A673 (cell line): ENCODE measurements at places on chromosomes 5 and 9.

- H3K36me3 ChIP-seq: no peaks in the 10 kb centered on the region
- no peaks in the 10 kb centered on the region for H3K4me1 ChIP-seq
- H3K27me3 ChIP-seq: peaks cover 42% of the 10 kb centered on the region
- no peak overlapping the region for H3K27ac ChIP-seq
- no peak for DNase-seq
These were observed 50.8 kb downstream of the PBX3 start for GRCh38 chr9:125797930-125798329.

- H3K4me1 ChIP-seq: no peaks in the 10 kb centered on the region
- no peak overlapping the region for H3K27ac ChIP-seq
- no peaks in the 10 kb centered on the region for H3K36me3 ChIP-seq
- H3K27me3 ChIP-seq: no peaks in the 10 kb centered on the region
- no peak overlapping the region for H3K4me3 ChIP-seq
- DNase-seq: no peak
These were observed 120.5 kb upstream of the BOD1 start for GRCh38 chr5:173736923-173737412.

GRCh38 chr5:134005417-134006061 lies 764 bp upstream of the VDAC1 start:
- H3K36me3 ChIP-seq: peaks cover 13% of the 10 kb centered on the region
- no peak for DNase-seq
- H3K27ac ChIP-seq: peak overlapping the region; percentile 98

GRCh38 chr9:136980669-136981478 lies 1.9 kb upstream of the LCNL1 start:
- DNase-seq: no peak
- no peaks in the 10 kb centered on the region for H3K27me3 ChIP-seq
- H3K4me3 ChIP-seq: no peak overlapping the region
- no peaks in the 10 kb centered on the region for H3K4me1 ChIP-seq
- H3K27ac ChIP-seq: no peak overlapping the region

- no peaks in the 10 kb centered on the region for H3K27me3 ChIP-seq
- H3K4me3 ChIP-seq: no peak overlapping the region
- no peak for DNase-seq
- H3K4me1 ChIP-seq: peaks cover 28% of the 10 kb centered on the region
These were observed 102.0 kb downstream of the LPAR1 start for GRCh38 chr9:110936237-110936636.

DNA sequence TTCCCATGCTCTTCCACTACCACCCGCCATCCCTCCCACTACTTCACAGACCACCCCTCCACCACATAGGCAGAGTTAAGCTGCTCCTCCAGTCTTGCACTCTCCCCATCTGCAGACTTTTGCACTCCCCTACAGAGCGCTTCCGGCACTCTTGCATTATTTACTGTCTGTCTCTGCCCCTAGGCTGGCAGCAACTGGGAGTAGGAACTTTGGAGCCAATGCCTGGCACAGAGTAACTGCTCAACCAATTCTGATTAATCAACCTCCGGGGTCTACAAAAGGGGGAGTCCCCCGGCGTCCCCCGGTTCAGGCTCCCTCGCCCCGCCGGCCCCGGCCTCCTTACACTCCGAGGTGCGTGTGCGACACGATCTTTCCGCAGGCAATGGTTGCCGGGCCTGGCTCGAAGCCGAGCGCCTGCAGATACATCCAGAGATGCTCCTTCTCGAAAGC lies 498 bp downstream of the HAUS6 start:
- H3K4me3 ChIP-seq: peak overlapping the region; percentile 72
- no peaks in the 10 kb centered on the region for H3K4me1 ChIP-seq
- peak; percentile 47 for DNase-seq
- no peaks in the 10 kb centered on the region for H3K27me3 ChIP-seq

DNA sequence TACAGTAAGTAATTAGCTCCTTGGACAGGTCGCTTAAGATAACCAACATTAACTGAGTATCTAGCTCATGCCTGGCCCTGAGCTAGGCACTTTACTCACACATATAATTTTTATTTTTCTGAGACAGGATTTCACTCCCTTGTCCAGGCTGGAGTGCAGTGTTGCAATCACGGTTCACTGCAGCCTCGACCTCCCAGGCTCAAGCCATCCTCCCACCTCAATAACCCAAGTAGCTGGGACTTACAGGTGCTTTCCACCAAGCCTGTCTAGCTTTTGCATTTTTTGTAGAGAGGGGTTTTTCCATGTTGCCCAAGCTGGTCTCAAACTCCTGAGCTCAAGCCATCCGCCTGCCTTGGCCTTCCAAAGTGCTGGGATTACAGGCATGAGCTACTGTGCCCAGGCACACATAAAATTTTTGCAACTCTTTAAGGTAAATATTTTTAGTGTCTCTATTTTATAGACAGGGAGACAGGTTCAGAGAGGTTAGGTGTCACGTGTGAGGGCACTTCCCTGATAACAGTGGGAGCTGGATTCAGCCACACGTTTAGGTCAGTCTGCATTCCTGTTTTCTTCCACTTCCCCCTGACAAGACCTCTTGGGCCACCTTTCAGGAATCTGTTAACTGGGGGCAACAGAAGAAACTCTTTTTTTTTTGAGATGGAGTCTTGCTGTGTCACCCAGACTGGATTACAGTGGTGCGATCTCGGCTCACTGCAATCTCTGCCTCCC lies 18.2 kb downstream of the HBEGF start:
- H3K4me1 ChIP-seq: peaks cover 46% of the 10 kb centered on the region
- no peaks in the 10 kb centered on the region for H3K27me3 ChIP-seq
- H3K27ac ChIP-seq: peak overlapping the region; percentile 73

GRCh38 chr5:179306191-179307012 lies 38.9 kb downstream of the ADAMTS2 start:
- H3K27ac ChIP-seq: no peak overlapping the region
- H3K27me3 ChIP-seq: no peaks in the 10 kb centered on the region
- no peak overlapping the region for H3K4me3 ChIP-seq
- DNase-seq: no peak
- H3K36me3 ChIP-seq: no peaks in the 10 kb centered on the region

GRCh38 chr9:4333231-4333740 lies 33.4 kb upstream of the GLIS3 start:
- no peaks in the 10 kb centered on the region for H3K27me3 ChIP-seq
- no peak for DNase-seq

DNA sequence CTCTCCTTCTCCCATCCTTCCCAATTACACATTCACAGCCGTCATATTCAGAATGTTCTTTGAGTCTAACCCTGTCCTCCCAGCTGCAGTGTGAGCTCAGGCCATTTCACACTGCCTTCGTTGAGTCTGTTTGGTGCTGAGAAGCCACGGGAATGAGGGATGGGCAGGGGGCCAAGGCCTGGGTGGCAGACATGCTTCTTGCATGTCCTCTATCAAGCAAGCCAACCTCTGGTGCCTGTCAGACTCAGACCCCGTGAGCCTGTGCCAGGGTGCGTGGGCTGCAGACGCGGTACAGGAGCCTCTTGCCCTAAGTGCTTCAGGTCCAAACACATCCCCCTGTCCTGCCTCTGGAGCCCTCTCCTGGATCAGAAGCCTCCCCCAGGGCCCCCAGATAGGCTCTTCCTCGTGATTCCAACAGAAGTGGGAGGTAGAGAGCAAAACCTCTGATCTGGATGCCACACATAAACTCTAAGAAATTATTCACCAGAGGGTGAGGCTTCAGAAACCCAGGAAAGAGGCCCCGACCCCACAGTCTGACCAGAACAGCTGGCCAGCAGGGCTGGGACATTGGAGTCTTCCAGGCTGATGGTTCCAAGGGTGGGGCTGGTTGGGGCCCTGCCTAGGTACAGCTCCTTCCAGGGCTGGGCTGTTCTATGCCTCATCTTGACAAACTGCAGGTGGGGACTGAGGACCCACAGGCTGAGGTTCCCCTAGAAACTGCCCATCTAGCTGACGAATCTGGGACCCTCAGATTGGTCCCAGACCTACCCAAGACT lies 46.7 kb upstream of the CDKN2AIPNL start:
- no peaks in the 10 kb centered on the region for H3K27me3 ChIP-seq
- DNase-seq: no peak
- no peaks in the 10 kb centered on the region for H3K4me1 ChIP-seq
- no peaks in the 10 kb centered on the region for H3K36me3 ChIP-seq
- H3K27ac ChIP-seq: no peak overlapping the region
- H3K4me3 ChIP-seq: no peak overlapping the region

GRCh38 chr5:111262815-111263214 lies 38.6 kb downstream of the CAMK4 start:
- no peak for DNase-seq
- H3K4me3 ChIP-seq: no peak overlapping the region
- no peak overlapping the region for H3K27ac ChIP-seq
- H3K27me3 ChIP-seq: no peaks in the 10 kb centered on the region

DNA sequence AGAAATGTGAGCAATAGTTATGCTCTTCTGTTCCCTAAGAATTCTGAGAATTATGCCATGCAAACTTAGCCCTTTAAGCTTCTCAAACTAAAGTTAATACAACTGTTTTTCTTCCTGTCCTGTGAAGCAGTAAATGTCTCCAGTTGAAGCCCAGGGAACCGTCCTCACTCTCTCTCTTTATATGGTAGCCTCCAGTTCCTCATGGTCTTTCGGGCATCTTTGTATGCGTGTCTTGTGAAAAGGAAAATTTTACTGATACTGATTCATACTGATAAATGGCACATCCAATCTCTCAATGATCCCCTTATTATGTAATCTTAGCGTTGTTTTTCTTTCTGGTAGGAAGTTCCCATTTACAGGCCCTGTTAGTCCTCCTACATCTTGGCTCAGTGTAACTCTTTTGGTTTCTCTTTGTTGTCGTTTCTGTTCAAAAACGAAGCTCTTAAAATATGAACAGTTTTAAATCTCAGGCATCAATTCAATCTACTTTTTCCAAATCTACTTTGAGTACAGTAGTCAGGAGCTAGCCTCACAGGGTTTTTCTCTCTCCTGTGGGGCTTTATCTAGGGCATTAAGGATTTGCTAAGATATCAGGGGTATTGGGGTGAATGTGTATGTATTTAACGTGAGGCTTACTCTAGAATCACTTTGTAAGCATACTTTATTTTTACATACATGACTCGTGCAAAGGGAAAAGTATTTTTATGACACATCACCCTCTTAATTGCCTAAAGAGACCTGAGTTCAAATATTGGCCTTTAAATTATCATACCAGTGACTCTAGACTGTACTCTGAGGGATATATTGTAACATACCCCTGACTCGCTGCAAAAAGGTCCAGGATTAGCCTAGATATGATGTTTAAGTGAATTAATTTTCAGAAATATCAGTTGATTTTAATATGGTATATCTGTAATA lies 258.0 kb downstream of the NR3C1 start:
- H3K27me3 ChIP-seq: no peaks in the 10 kb centered on the region
- no peaks in the 10 kb centered on the region for H3K4me1 ChIP-seq
- no peak for DNase-seq
- no peak overlapping the region for H3K4me3 ChIP-seq
- no peaks in the 10 kb centered on the region for H3K36me3 ChIP-seq

DNA sequence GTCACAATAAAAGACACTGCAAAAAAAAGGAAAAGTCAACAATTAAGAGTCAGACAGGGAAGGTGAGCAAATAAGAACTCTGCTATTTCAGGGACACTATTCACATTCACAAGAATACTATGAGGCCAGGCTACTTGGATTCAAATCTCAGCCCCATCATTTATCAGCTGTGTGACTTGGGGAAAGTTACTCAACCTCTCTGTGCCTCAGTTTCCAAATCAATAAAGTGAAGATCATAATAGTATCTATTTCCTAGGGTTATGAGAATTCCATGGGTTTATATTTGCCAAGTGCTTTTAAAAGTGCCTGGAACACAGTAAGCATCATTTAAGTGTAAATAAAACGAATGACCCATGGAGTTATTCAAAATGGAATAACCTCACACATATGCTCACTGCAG lies 56.4 kb downstream of the ALDH7A1 start:
- H3K27me3 ChIP-seq: no peaks in the 10 kb centered on the region
- no peak overlapping the region for H3K27ac ChIP-seq
- no peaks in the 10 kb centered on the region for H3K36me3 ChIP-seq
- H3K4me3 ChIP-seq: no peak overlapping the region
- H3K4me1 ChIP-seq: no peaks in the 10 kb centered on the region

GRCh38 chr9:136688274-136689107 lies 1.2 kb upstream of the AGPAT2 start:
- H3K36me3 ChIP-seq: no peaks in the 10 kb centered on the region
- H3K27ac ChIP-seq: no peak overlapping the region
- DNase-seq: no peak
- peaks cover 6% of the 10 kb centered on the region for H3K4me1 ChIP-seq
- no peaks in the 10 kb centered on the region for H3K27me3 ChIP-seq

DNA sequence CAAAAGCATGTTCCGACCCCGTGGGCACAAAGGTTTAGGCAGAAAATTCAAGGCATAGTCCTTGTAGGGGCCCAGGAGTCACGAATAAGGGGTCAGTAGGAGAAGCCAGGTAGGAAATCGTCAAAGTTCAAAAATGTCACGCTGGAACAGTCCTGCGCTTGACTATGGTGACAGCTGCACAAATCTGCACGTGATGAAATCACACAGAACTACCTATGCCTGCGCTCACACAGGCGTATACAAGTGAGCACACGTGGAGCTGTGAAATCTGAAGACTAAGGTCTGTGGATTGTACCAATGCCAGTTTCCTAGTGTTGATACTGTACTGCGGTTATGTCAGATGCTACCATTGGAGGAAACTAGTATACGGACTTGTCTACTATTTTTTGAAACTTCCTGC lies 303.1 kb upstream of the PANK3 start:
- peaks cover 51% of the 10 kb centered on the region for H3K27me3 ChIP-seq
- no peak overlapping the region for H3K4me3 ChIP-seq
- no peaks in the 10 kb centered on the region for H3K4me1 ChIP-seq
- DNase-seq: no peak

DNA sequence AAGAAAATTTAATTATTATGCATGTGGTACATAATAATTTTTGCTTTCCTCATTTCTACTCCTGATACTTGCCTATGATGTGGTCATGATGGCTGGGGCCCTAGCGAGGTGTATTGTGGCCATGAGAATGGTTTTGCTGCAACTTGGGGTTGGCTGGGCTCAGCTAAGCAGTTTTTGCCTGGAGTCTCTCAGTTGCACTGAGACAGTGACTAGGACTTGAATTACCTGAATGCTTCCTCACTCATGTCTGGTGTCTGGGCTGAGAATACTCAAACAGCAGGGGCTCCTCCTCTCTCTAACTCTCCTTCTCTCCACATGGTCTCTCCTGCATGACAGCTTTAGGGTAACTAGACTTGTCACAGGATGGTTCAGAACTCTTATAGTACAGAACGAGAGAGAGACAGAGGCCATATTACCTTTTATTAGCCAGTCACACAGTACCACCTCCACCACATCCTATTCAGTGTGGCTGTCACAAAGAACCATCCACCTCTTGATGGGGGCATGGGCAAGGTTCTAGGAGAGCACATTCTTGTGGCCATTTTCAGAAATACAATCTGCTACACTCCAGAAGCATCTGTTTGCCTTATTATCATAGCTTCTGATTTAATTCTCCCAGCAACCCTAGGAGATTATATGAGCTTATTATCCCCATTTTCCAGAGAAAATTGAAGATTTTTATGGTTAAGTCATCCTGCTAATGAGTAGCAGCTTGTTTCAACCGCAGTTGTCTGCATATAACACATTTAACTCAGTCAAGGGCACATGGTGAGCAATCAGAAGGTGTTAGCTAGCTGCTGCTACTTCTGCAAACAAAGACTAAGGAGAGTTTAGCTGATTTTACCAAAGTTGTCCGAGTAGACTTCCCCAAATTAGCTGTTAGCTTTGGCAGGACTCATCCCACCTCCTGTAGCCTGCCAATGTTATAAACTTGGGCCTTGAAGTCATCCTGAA lies 245.1 kb downstream of the DOCK8 start:
- H3K27ac ChIP-seq: no peak overlapping the region
- H3K27me3 ChIP-seq: peaks cover 4% of the 10 kb centered on the region
- H3K4me1 ChIP-seq: no peaks in the 10 kb centered on the region
- no peaks in the 10 kb centered on the region for H3K36me3 ChIP-seq

GRCh38 chr9:134411440-134412297 lies 85.4 kb downstream of the RXRA start:
- H3K36me3 ChIP-seq: no peaks in the 10 kb centered on the region
- DNase-seq: peak; percentile 43
- no peaks in the 10 kb centered on the region for H3K27me3 ChIP-seq
- H3K4me1 ChIP-seq: peaks cover 70% of the 10 kb centered on the region
